ENCODE measurements at places on chromosomes 5 and 9.

GRCh38 chr9:86368871-86369521, 14.8 kb upstream of the TUT7 start:
- no peak for DNase-seq

GRCh38 chr9:107154766-107155165, 128.3 kb upstream of the RAD23B start:
- no peak for DNase-seq

GRCh38 chr9:89980600-89980999, 375.8 kb downstream of the GADD45G start:
- DNase-seq = no peak

DNA sequence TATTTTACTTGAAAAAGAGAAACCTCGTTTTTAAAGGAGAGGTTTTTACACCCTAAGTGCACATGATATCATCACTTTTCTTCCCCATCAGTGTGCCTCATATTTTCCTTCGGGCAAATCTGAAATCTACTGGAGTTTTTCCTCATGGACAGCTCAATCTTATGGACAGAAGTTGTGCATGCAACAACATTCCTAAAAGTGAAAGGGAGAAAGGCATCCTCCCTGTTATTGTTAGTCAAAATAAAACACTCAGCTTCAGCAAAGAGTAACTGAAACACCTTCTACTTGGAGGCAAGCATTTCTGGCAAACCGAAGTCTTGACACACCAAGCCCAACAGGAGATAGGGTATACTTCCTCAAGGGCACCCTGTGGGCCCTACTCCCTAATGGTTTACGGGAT, 217.9 kb downstream of the BNC2 start:
- DNase-seq = no peak

DNA sequence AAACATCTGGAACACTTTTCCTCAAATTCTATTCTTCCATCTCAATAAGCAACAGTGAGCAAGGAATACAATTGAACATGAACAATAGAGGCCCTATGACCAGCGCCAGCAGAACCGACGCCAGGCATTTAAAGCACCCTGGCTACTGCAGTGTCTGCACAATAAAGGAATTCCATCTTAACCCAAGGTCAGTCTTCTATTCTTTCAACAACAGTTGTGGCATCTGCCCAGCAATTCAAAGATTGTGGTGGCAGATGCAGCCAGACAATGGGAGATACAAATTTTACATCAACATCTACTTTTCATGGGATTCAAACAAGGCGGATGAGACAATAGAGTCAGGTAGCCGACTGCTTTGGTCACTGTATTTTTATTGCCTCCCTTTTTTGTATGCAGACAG, 65.9 kb downstream of the ELL2 start:
- no peak for DNase-seq

GRCh38 chr5:78530342-78531096, 118.1 kb downstream of the LHFPL2 start:
- no peak for DNase-seq

All from stimulated activated CD4-positive, alpha-beta T cell treated with anti-CD3 and anti-CD28 coated beads, Interleukin-2, amount 100 ng/mL, for 4 hours (primary cell).